Astrocyte (in vitro differentiated cells and primary cell): ENCODE measurements at places on chromosomes 4 and X.

DNA sequence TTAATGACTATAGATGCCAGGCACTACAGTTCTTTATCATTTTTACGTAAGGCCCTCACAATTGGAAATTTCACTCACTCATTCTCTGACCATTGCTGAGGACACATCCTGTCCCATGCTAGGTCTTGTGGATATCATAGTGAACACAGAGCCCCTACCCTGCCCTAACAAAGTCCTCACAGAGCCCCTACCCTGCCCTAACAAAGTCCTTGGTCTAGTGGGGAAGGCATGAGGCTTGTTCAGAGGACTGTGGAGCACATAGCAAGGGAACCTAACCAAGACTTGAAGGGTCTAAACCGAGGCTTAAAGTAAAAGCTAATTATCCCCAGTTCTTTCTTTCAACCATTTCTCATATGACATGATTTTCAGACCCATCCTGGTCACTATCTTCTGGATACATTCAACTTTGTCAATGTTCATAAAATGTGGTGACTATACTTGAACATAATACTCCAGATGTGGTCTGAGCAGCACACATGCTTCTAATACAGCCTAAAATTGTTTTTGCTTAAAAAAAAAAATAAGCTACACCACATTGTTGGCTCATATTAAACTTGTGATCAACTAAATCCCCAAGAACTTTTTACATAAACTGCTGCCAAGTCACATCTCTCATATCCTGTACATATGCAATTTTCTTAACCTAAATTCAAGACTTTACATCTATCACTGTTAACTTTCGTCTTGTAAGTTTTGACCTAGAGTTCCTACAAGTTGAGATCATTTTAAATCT is 77.0 kb downstream of the GPC3 start:
- no peak for DNase-seq

DNA sequence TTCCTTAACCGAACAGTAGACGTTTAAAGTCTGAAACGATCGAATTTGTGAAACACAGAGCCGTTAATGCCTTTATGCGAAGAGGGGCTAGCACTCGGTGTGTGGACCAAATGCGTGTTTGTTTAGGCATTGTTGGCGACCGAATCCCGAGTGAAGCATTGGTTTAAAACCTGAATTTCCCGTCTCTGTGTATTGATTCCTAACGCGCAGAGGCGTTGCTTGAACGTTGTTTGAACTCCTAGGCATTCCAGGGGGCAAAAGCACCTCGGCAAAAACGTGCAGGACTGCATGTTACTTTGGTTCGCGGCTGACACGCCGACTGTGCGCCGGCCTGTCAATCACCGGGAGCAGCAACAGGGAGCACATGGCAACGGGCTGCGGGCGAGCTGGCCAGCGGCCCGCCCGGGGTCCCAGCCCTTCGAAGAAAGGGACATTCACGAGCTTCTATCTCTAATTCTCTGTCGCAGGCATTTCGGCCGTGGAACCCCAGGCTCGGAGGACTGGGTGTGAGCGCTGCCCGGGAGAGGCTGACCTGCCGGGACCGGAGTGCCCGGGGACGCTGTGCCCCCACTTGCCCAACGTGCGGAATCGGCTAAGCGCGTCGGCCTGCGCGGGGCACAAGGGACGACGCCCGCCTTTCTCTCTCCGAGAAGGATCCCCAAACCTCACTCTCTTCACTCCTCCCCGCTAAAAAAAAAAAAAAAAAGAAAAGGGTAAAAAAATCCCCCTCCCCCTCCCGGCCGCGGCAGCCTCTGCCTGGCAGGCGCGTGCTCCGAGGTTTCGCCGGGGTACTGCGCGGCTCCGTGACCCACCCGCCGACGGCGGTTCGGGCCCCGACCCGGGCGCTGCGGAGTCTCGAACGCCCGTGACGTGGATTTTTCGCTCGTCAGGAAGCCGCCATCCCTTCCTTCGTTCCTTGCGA is 810 bp downstream of the SPRY1 start:
- DNase-seq: peak; percentile 31

GRCh38 chr4:123976285-123976684 is 579.7 kb downstream of the SPRY1 start:
- peak; percentile 69 for DNase-seq

GRCh38 chrX:15909605-15910004 is 55.0 kb upstream of the AP1S2 start:
- DNase-seq: no peak

GRCh38 chr4:74431113-74431826 is 13.7 kb upstream of the AREG start:
- DNase-seq: no peak

DNA sequence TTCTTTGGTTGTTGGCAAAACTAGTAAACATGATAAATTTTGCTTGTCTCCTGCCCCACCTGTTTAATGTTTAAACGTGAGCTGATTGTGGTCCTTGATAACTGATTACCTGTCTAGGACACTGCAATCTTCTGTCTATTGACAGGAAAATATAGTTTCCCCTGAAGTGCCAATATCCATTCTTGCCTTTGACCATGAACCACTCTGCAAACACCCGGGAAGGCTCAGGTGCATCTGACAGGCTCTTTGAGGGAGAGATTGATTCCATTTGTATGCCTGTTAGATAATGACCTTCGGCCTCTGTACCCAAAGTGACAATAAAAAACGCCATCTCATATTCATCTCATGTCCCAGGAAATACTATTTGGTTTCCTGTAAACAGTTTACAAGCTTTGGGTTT is 453.0 kb downstream of the CENPC start:
- no peak for DNase-seq

DNA sequence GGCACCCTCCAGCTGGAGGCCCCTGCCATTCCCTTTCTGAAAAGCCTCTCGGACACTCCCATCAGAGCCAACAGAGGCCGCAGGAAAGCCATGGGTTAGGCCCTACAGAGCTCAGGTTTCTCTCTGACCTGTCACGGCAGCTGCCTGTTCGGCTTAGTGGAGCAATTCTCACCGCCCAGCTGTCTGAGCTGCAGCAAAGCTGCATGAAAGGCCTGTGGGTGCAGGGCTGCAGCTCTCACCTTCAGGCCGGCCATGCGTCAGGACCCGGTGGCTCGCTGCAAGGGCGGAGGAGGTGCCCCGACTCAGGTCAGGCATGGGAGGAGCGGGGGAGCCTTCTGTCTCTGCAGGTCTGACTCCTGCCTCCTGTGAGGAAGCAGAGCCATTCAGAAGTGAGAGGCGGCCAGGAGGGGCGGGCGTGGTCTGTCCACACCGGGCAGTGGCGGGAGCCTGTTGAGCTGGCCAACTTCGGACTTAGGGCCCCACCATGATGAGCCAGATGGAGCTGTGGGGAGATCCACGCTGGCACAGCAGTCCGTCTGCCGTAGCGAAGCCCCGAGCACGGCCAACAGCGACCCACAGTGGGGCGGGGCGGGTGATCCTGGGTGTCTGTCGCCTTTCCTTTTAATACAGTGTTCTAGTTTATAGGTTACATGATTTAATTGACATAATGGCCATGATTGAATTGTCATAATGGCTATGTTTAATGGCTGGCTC is 23.4 kb downstream of the PDE6B start:
- DNase-seq: no peak

DNA sequence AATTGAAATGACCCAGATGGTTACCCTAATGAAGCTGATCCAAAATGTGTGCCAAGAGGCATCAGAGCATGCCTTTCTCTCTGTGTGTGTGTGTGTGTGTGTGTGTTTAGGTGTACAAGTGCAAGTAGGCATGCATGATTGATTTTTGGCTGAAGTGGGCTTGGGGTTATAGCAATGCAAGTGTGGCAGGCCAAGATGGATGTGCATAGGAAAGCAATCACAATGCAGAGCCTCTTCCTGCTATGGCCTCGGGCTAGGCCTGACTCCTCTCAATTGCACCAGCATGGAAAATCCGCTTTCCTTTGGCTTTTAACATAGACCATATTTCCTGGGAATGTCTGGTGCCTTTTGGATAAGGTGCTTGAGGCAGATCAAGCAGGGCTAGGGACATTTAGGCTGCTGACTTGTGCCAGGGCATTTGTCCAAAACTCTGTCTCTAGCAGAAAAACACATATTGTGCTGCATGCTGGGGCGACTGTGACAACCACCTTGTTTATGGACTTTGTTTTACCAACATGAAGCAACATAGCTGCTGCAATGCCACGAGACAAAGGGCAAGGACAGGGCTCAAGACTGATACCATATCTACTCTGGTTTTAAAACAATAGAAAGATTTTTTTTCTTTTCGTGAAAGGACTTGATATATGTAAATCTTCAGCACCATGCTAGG is 395.7 kb downstream of the RAPGEF2 start:
- DNase-seq: no peak

- no peak for DNase-seq
Measured at GRCh38 chrX:111098874-111099273, 2.9 kb downstream of the PAK3 start.

DNA sequence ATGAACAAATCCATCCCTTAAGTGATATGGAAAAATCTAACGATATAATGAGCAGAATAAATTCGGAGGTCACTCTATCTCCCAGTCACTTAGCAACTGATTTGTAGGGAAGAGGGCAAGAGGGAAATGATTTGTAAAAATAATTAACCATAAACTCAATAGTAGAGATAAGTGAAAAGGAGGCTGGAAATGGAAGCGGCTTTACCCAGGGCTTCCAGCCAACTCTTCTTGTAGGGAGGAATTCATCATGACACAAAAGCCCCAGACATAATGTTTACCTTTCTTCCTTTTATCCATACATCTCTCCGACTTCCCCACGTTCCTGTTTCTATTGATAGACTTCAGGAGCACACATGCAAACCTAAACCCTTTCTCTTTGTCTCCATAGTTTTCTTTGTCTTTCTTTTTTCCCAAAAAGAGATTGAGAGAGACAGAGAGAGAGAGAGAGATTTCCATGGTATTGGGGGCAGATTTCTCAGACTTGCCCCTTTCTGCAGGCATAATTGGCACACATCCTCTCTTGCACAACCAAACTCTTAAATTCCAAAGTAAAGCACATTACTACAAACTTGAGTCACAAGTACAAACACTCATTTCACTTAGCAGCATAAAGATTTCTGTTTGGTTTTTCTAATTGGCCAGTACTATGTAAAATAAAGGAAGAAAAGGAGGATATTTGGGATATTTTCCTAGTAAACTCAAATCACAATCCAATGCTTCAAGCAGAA is 140.9 kb downstream of the MAPK10 start:
- DNase-seq: peak; percentile 69

DNA sequence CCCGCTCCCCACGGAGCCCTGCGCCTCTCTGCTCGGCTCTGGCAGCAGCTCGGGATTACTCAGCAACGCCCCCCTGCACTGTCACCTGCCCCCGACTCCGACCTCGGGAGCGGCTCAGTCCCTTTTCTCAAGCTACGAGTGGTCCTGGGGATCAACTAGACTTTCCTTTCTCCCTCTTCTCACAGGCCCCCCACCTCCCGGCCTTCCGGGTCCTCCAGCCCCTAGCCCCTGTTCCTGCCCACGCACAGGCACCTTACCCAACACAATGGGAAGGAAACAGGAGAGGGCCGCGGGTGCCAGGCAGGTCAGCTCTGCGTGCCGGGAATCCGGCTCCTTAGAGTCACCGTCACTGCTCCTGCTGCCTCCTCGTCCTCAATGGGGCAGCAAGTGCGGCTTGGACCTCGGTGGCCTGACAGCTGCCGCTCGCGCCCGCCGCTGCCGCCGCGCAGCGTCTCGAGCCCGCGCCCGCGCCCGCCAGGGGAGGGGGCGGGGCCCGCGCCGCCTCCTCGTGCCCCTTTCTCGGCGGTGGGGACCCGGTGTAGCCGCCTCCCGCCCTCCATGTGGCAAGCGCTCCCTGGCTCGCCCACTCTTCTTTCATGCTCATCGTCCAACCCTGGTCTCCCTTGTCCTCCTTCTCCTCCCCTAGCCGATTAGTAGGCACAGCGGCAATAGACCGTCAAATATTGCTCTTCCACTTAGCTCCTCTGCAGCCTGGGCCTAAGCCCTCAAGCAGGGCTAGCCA is at the start of gene RAB9B:
Gene RAB9B (minus strand): TSS at position 455 of the 742 bp plus-strand sequence. CDS start 6,473 bp downstream, outside the sequence.
- DNase-seq: peak; percentile 16

GRCh38 chrX:24720036-24720435 is 26.3 kb downstream of the POLA1 start:
- no peak for DNase-seq
